ENCODE measurements at places on chromosomes 3 and 15.

GRCh38 chr3:159102001-159102400 lies 300.1 kb downstream of the MFSD1 start:
- no peak for DNase-seq

DNA sequence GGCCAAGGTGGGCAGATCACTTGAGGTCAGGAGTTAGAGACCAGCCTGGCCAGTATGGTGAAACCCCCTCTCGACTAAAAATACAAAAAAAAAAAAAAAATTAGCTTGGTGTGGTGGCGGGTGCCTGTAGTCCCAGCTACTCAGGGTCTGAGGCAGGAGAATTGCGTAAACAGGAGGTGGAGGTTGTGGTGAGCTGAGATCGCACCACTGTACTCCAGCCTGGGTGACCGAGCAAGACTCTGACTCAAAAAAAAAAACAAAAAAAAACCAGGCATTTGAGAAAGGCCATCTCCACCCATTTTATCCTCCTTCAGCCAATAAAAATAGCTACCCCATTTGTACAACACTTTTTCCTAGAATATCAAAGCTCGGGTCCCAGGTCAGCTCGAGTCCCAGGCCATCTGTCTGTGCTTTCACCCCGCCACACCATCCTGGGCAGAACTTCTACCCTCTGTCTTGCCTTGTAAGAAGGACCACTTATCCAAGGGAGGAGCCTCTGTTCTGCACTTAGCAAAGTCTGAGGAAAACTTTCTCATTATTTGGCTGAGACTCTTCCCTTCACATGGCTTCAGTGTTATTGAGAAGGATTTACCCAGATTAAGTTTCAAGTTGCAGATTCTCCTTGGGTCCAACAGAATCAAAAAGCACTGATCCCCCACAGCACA lies 99.1 kb downstream of the MESD start:
- no peak for DNase-seq

DNA sequence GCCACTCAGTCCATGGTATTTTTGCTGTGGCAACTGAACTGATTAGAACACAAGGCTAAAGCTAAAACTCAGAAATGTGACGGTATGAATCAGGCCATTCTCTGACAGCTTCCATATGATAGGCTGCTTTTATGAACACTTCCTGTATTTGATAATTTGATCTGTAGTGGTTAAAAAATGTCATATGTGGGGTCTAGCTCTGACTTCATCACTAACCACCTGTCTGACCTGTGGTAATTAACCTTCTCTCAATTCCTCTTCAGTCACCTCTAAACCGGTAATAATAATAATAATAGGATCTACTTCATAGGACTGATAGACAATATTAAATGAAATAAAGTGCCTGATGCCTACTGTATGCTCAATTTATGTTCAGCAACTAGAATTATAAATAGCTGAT lies 223.2 kb downstream of the MBNL1 start:
- DNase-seq = no peak

GRCh38 chr15:44710236-44711095 lies 657 bp downstream of the PATL2 start:
- peak; percentile 62 for DNase-seq

- DNase-seq = no peak
Observed at GRCh38 chr3:184539801-184540435, 21.7 kb upstream of the EPHB3 start.
